ENCODE measurements at places on chromosomes 2 and 18.

DNA sequence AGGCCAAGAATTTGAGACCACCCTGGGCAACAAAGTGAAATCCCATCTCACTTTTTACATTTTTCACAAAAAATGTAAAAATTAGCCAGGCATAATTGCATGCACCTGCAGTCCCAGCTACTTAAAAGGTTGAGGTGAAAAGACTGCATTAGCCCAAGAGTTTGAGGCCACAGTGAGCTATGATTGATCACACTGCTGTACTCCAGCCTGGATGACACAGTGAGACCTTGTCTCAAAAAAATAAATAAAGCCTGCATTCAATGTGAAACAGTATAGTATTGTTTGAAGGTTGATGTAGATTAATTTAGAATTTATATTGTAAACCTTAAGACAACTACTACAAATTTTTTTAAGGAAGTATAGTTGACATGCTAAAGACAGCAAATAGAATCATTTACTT, 53.5 kb downstream of the TBC1D8 start:
- DNase-seq = no peak

GRCh38 chr2:150075831-150076230, 411.6 kb downstream of the RND3 start:
- no peak for DNase-seq

GRCh38 chr2:11355194-11356053, 11.0 kb upstream of the ROCK2 start:
- DNase-seq = no peak

- DNase-seq = no peak
Measured at GRCh38 chr2:168336786-168337388, 89.5 kb upstream of the STK39 start.

GRCh38 chr18:13099113-13099512, 108.0 kb downstream of the CEP192 start:
- DNase-seq = no peak

- no peak for DNase-seq
Measured at GRCh38 chr2:233083782-233084181, 23.6 kb downstream of the INPP5D start.
